RCC 7860 (cell line): ENCODE measurements at places on chromosomes 7 and 10.

- no peak for DNase-seq
These were observed 25.8 kb downstream of the WBP1L start for GRCh38 chr10:102769375-102770107.

DNA sequence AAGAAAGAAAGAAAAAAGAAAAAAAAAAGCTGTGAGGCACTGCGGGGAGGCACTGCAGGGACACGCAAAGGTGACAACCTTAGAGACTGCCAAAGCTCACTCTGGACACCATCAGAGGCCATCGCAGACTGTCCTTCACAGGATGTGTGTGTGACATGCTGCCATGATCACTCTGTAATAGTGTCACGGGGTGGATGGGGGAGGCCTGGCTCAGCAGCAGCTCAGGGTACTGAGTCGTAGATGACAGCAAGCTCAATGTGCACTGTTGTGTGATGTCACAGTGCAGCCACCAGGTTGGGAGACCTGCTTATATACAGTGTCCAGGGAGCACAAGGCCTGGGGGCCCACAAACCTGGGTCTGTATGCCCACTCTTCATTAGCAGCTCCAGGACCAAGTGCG is 83.3 kb downstream of the SLIT1 start:
- no peak for DNase-seq

DNA sequence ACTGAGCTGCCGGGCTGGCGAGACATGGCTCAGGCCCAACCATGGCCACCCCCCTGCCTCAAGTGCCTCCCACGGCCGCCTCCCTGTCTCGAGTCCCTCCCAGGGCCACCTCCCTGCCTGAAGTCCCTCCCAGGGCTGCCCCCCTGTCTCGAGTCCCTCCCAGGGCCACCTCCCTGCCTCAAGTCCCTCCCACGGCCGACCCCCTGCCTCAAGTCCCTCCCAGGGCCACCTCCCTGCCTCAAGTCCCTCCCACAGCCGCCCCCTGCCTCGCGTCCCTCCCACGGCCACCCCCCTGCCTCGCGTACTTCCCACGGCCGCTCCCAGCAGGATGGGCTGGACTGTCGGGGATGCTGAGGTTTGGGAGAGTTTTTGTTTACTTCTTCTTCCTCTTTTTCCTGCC is 462.5 kb downstream of the PTPRN2 start:
- DNase-seq: no peak

GRCh38 chr7:22601812-22602565 is 102.0 kb upstream of the STEAP1B start:
- peak; percentile 26 for DNase-seq

DNA sequence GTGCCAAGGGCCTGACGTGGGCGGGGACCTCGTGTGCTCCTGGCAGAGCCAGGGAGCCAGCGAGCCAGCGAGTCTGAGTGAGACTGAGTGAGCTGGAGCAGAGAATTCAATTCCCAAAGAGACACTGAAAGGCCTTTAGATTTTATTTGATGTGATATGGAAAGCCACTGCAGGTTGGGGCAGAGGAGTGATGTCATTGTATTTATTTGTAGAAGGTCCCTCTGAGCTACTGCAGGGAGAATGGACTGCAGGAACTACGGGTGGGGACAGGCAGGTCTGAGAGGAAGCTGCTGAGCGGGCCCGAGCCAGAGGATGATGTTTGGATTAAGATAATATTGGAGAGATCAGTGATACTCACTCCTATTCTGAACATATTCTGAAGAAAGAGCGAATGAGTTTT is 445.8 kb upstream of the ANKRD30A start:
- DNase-seq: no peak

GRCh38 chr7:106947244-106947728 is 82.2 kb downstream of the PIK3CG start:
- peak; percentile 50 for DNase-seq

GRCh38 chr10:7532723-7533498 is 122.1 kb upstream of the SFMBT2 start:
- DNase-seq: no peak

- DNase-seq: no peak
These were observed 1.2 kb downstream of the ADIRF start for GRCh38 chr10:86969421-86970041.

GRCh38 chr10:132837905-132838304 is 52.0 kb upstream of the NKX6-2 start:
- DNase-seq: no peak

- no peak for DNase-seq
These were observed 90.6 kb upstream of the PPP2R2D start for GRCh38 chr10:131810036-131810804.

DNA sequence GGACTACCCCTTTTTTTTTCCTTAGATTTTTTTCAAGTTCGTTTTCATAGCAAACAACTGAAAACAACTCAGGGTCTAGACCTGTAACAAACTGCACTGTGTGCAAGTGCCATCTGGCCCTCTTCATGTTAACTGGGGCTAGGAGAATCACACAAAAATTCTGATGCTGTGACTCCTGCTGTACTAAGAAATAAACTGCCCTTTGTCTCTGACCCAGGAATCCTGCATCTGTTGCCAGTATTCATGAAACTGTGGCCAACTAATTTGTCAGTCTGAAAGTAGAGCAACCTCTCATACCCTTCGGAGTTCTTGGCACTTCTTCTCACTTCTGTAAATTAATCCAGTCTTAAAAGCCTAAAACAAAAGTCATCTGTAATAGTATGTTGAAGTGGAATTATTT is 218.4 kb upstream of the PCDH15 start:
- no peak for DNase-seq

- DNase-seq: no peak
These were observed 230.9 kb downstream of the DOCK4 start for GRCh38 chr7:111975346-111975745.

DNA sequence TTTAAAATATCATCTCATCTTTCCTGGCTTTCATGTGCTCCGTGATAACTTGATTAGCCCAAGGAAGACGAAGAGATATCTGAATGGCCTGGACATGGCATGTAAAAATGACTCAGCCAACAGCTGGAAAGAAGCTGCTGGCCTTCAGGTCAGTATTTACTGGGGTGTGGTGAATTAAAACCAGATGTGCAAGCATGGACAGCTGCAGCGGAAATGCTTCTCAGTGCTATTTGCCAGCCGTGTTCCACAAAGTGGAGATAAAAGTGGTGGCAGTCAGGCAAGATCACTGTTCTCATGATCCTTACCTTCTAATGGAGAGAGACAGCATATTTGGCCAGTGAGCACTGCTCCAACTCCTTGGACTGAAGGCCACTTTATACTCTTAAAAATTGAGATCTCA is 203.1 kb upstream of the VSTM2A start:
- no peak for DNase-seq

DNA sequence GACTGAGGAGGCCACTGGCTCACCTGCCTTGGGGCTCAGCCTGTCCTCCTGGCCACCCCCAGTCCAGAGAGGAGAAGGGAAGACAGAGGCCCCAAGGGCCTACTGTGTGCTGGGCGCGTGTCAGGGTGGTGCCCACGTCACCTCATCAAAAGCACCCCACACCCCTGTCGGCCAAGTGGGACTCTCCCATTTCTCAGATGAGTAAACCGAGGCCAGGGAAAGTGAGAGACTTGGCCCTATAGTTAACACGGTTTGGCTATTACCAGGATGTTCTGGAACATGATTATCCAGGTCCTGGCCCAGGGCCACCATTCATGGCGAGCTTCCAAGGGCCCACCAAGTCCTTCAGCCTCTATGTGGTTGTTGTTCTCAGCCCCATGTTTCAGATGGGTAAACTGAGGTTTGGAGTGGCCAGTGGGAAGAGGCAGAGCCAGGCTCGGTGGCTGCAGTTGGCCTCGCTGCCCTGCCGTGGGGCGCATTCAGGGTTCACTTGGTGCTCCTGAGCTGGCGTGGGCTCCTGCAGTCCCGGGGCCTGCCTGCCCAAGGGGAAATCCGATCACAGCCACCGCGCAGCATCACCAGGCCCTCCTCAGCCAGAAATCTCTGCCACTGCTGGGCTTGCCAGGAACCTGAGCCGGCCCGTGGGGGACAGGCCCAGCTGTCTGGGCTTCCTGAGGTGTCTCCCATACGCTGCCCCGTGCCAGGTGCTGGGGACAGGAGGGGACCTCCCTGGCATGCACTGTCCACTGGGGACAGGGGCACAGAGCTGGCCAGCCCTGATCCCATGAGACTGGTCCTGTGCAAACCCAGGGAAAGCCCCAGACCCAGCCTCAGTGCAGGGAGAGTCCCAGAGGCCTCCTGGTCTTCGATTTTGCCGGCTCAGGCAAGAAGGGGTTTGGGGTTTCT is 117.7 kb upstream of the TNRC18 start:
- no peak for DNase-seq

GRCh38 chr10:24814568-24815313 is 91.1 kb upstream of the ARHGAP21 start:
- DNase-seq: peak; percentile 88

GRCh38 chr7:15007507-15007906 is 105.0 kb upstream of the DGKB start:
- no peak for DNase-seq

GRCh38 chr10:79079054-79079397 is 10.3 kb downstream of the ZMIZ1 start:
- DNase-seq: no peak

- no peak for DNase-seq
These were observed 150.4 kb downstream of the DGKI start for GRCh38 chr7:137696376-137696775.

DNA sequence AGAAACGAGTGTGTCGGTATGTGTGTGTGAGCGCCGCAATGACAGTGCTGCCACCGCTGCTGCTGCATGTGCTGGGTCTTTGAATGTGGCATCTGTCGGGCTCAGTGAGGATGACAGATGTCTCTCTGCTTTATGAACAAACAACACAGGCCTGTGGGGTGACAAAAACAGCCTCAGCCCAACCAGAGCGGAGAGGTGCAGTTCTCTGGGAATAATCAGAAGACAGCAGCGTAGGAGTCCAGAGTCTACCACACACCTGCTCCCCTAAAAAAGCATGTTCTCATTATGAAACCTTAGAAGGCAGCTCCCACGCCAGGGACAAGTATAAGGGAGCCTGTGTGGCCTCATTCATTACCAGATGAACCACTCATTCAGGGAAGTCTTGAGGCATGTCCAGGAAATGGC is 278.3 kb downstream of the KCNMA1 start:
- no peak for DNase-seq

- no peak for DNase-seq
These were observed 78.3 kb downstream of the GRK5 start for GRCh38 chr10:119285495-119286267.

DNA sequence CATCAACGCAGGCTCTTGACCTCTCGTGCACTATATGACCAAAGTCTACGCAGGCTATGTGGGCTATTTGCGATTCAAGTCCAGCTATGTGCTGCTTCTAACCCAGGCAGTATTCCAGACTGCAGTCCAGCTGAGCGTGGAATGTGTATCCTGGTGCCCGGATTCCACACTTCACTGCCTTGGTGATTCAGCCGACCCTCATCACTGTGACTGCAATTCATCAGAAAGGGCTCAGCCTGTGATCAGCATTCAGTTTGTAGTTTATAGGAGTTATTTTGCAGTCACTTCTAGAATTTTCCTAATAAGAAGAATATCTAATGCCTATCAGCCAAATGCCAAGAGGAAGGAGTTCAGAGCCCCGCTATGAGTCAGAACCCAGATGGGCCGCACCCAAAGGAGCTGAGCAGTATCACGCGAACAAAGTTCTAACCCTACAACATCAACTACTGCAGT is 119.8 kb upstream of the LANCL2 start:
- peak; percentile 99 for DNase-seq

GRCh38 chr7:139735466-139735865 is 42.3 kb downstream of the HIPK2 start:
- DNase-seq: no peak

DNA sequence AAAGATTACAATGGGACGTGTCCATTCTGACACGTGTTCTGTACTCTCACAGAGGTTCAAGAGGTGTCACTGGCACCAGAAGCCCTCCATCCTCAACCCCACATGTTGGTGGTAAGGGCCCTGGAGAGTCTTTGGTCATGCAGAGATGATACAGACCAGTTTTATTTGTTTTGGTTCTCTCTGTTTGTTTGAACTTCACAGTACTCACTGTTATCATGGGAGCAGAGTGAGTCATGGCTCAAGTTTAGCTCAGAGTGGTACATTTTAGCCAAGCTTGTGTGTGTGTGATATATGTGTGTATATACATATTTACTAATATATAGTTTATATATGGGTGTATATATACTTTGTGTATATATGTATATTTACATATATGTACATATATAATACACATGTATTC is 935.6 kb downstream of the GRID1 start:
- DNase-seq: no peak

DNA sequence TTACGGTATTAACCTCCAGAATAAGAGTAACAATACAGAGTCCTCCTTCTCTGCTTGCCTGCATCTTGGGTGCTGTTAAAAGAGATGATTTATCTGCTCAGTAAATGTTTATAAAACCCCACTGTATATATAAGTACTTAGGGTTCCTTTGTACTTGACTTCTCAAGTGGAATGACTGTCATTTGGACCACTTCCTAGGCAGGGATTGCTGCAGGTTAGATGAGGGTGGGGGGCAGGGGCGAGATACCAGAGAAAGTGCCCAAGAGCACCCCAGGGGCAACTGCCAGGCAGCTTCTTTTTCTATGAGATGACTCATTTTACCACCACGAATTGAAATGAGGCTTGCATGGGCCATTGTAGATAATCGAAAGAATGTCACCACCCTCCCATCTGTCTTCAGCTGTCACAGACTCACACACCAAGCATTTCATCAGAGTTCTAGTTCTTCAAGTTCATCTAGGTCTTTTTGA is 421.9 kb upstream of the GALNT17 start:
- DNase-seq: peak; percentile 63

- DNase-seq: no peak
These were observed 69.1 kb upstream of the KCNIP2 start for GRCh38 chr10:101912561-101913179.

DNA sequence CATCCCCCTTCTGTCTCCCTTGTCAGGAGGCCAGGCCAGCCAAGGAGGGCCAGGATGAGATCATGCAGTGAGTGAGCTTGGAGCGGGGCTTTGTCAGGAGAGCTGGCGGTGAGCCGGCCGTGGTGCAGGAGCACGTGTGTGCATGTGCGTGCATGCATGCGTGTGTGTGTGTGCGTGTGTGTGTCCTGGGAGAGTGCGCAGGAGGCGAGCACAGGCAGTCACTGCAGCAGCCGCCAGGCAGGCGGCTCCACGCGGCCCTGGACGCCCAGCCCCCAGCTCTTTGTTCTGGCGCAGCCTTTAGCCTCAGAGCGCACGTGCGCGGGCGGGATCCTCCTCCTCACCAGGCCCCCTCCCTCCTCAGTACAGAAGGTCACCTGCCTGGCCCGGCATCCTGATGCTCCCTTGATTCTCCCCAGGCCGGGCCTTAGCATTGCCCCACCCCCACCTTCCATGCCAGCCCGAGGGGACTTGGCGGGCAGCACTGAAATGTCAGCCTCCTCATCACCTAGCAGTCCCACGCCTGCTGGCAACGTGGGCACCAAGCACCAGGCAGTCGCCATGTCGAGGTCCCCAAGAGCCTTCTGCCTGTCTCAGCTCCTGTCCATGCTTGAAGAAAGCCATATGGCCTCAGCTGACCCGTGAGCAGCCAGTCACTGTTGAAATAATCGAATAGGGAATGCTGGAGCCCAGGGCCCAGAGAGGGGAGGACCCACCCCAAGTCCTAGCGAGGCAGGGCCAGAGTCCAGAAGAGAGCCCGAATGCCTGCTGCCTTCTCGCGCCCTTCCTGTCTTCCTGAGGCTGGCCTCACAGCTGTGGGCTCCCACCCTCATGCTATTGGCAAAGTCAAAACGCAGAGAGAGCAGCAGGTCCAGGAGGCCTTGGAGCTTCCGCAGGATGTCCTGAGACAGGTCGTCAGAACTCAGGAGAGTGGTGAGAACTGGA is 125.9 kb upstream of the PPIF start:
- DNase-seq: no peak
